ENCODE measurements at places on chromosomes 3 and 15. TPM values are rescaled to one million over a fixed set of nuclear protein-coding genes. Genes with fewer than 3 reads are reported as not detected.
A peak's percentile ranks its signal among the peaks of the same experiment; 100 is the strongest.

DNA sequence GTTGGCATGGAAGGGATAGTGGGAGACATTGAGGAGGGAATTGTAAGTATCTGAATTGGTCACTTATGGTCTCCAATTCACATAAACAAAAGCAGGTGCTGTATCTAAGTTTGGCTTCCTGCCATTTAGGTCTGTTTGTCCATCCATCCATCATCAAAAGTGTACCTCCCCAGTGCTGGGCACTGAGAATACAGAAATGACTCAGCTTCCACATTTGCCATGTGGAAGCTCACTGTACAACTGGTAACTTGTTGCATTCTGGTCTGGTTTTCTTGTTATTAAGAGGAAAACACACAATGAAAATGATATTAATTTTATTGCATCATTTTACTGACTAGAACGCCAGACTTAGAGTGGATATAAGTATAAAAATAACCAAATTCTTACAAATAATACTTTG, 30.9 kb upstream of the MUC13 start:
- no peak overlapping the region for H3K4me3 ChIP-seq
- peaks cover 14% of the 10 kb centered on the region for H3K36me3 ChIP-seq
- H3K4me1 ChIP-seq: no peaks in the 10 kb centered on the region
- H3K27ac ChIP-seq: peak overlapping the region; percentile 69
- no peaks in the 10 kb centered on the region for H3K27me3 ChIP-seq

DNA sequence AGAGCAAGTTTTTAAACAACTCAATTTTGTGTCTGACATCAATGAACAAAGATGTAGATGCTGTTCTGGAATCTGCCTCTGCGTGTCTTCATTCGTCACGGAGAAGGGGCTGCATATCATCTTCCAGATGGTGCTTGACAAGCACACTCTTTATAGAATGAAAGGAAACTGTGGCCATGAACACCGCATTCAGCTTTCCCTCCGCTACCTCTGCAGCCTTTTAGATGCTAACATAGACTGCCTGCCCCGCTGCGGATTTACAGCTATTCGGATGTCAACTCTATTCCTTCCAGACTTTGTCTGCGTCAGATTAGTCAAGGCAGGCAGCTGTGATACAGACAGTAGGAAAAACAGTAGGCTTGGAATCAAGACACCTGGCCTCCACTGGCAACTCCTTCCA, 232.9 kb downstream of the TJP1 start:
- H3K27ac ChIP-seq: no peak overlapping the region
- no peak overlapping the region for H3K4me3 ChIP-seq
- H3K36me3 ChIP-seq: no peaks in the 10 kb centered on the region
- no peak for DNase-seq
- no peaks in the 10 kb centered on the region for H3K27me3 ChIP-seq
- no peaks in the 10 kb centered on the region for H3K4me1 ChIP-seq

- H3K4me1 ChIP-seq: peaks cover 34% of the 10 kb centered on the region
- no peaks in the 10 kb centered on the region for H3K27me3 ChIP-seq
- no peaks in the 10 kb centered on the region for H3K36me3 ChIP-seq
Observed at GRCh38 chr3:149581681-149582370, 76.0 kb downstream of the WWTR1 start.

- H3K4me1 ChIP-seq: no peaks in the 10 kb centered on the region
- H3K36me3 ChIP-seq: no peaks in the 10 kb centered on the region
- H3K27ac ChIP-seq: no peak overlapping the region
- no peaks in the 10 kb centered on the region for H3K27me3 ChIP-seq
Observed at GRCh38 chr15:39130556-39131379, 450.1 kb upstream of the THBS1 start.

The GPR62 gene
- total RNA-seq: 0.39 TPM

DNA sequence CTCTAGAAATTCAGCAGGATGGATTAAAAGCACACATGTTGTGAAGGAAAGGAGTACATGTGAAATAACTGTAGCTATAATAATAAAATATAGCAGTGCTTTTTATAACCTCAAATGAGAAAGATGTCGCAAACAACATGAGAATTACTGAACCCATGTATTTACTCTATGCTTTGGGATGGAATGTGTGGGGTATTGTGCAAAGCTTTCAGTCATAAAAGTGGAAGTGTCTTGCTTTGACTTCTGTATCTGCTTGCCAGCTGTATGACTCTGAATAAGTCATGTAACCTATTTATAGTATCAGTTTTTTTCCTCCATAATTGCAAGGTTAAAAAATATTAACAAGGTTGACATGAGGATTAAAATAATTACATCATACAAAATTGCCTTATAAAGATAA, 519.3 kb upstream of the CADM2 start:
- H3K4me1 ChIP-seq: no peaks in the 10 kb centered on the region
- H3K4me3 ChIP-seq: no peak overlapping the region
- no peak for DNase-seq
- H3K27ac ChIP-seq: no peak overlapping the region
- H3K36me3 ChIP-seq: no peaks in the 10 kb centered on the region

GRCh38 chr15:42490291-42490670, 660 bp downstream of the ZNF106 start:
- peak overlapping the region; percentile 96 for H3K27ac ChIP-seq
- no peak for DNase-seq
- no peaks in the 10 kb centered on the region for H3K36me3 ChIP-seq
- peaks cover 62% of the 10 kb centered on the region for H3K4me1 ChIP-seq

- H3K4me3 ChIP-seq: peak overlapping the region; percentile 83
- peaks cover 16% of the 10 kb centered on the region for H3K36me3 ChIP-seq
- no peak for DNase-seq
- no peak overlapping the region for H3K27ac ChIP-seq
Observed at GRCh38 chr3:51386159-51386851, 1.2 kb downstream of the MANF start.

DNA sequence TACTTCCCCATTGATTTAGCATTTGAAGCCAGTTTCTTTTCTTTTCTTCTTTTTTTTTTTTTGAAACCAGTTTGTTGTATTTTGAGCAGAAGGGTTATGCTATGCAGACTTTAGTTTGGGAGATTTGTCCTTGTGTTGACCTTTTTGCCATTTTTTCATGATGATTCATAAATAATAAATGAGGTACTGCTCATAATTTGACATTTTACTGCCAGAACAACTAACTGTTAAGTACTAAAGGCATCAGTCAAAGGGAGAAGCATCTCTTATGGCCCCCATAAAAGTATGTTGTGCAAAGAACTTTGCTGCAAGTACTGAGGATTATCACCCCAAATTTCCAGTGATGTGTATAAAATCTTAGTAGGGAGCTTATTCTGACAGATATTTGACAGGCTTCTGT, 1.7 kb upstream of the GPR87 start:
- no peaks in the 10 kb centered on the region for H3K27me3 ChIP-seq
- H3K4me1 ChIP-seq: peaks cover 22% of the 10 kb centered on the region
- DNase-seq: no peak
- H3K4me3 ChIP-seq: no peak overlapping the region

DNA sequence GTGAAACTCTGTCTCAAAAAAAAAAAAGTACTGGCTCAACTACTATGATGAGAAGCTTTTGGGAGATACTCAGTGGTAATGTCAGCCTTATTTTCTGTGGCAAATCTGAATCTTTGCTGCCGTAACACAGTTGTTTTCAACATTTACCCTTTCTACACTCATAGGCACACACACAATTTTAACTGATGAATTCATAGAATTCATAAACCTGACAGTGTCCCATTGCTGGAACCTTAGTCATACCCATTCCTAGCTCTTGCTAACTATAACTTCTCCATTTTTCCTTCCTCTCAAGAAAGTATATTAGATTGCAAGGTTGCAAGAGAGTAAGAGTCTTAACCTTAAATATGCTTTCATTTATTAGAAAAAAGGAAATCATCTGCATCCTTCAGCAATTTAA, 496.6 kb downstream of the FHIT start:
- H3K27me3 ChIP-seq: no peaks in the 10 kb centered on the region
- H3K27ac ChIP-seq: no peak overlapping the region
- no peak for DNase-seq
- no peak overlapping the region for H3K4me3 ChIP-seq
- no peaks in the 10 kb centered on the region for H3K36me3 ChIP-seq

- no peak for DNase-seq
- peaks cover 53% of the 10 kb centered on the region for H3K36me3 ChIP-seq
- no peaks in the 10 kb centered on the region for H3K4me1 ChIP-seq
Observed at GRCh38 chr3:128283421-128283820, 130.1 kb downstream of the EEFSEC start.

All from spleen (tissue), 13 donors.